Glomerular endothelial cell (primary cell): ENCODE measurements at places on chromosomes 12 and 14. TPM values are rescaled to one million over a fixed set of nuclear protein-coding genes. Genes with fewer than 3 reads are reported as not detected.

GRCh38 chr12:54299515-54300224 is 1.1 kb downstream of the NFE2 start:
- DNase-seq, result no peak

GRCh38 chr14:91399868-91400640 is 17.6 kb downstream of the CCDC88C start:
- DNase-seq, result no peak

DNA sequence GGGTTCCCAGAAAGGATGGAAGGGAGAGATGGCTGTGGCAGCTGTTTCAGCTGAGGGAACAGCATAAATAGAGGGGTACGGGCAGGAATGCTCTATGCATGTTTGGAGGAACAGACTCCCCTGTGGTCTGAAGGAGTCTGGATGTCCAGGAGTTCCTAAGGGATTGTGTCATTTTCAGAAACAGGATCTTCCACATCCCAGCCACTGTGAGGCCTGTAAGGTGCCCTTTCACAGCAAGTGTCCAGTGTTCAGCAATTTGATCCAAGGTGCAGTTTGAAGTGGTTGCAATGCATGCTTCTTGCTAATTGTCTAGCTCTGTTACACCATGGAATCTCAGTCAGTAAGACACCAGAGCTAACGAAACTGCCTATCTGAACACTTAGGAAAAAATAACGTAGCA is 46.7 kb upstream of the TCL1A start:
- DNase-seq, result no peak

DNA sequence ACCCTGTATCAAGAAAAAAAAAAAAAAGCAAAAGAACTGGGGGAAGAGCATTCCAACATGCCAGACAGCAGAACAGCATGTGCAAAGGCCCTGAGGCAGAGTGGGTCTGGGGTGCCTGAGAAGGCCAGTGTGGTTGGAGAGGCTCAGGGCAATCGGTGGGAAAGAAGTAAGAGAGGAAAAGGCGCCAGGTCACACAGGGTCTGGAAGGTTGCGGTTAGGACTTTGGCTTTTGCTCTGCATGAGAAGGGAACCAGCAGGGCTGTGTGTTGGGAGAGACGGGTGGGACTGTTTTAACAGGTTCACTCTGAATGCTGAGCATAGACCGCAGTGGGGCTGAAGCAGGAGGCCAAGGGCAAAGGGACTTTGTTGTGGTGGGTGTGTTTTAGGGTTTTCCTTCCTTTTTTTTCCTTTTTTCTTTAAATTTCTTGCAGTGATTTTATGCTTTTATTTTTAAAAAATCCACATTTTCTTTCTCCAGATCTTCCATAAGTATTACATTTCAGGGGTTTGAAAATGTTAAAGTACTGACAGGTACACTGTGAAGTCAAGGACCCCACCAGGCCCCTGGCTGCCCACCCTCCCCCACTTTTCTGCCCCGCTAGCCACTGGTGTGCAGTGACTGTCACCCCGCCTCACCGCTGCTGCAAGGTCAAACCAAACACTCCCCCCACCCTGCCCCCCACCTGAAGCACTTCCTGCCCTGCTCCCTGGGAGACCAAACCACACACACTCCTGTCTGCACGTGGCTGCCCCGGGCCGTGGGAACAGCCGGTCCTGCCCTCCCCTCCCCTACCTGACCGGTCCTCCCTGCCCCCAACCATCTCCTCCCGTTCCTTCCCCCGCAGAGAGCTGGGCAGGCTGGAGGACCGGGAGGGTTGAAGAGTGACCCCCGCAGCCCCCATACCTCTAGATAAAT is 30.0 kb downstream of the DTX1 start:
- DNase-seq, result no peak

DNA sequence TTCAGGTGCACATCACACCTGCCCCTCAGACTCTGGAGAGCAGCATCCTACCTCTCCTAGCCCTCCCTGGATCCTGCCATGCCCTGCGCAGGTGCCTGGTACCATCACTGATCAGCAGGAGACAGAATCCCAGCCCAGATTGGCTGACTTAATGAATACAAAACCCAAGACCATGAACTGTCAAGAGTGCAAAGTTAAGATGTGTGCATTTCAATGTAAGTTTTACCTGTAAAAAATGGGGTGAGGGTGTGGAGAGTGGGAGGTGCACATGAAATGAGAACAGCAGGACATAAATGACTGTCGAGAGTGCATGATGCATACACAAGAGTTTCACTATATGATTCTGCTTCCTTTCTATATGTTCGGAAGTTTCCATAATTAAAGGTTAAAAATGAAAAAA is 57.9 kb upstream of the GPR68 start:
- DNase-seq, result no peak

GRCh38 chr14:71166180-71166837 is 259.1 kb downstream of the PCNX1 start:
- peak; percentile 18 for DNase-seq

- DNase-seq, result no peak
Measured at GRCh38 chr14:61568572-61569011, 126.7 kb upstream of the HIF1A start.

DNA sequence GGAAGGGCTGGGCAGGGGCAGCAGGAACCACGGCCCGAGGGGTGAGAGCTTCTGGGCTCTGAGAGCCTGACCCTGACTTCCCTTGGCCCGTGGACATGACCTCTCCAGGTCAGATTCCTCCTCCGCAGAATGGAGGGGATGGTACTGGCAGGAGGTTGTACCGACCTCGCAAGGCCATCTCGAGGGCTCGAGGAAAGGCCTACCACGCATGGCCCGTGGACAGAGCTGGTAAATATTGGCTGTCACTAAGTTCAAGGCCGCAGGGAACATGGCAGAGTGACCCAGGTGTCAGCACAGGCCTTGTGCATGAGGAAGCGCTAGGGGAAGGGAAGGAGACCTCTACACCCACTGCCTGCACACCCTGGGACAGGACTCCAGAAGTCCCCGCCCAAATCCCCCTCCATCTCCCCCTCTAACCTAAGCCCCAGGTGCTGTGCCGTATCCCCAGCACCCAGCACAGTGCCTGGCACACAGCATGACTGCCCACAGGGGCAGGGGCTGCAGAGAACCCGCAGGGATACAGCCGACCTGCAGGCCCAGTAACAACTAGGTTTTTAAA is 54.9 kb upstream of the PPP2R5C start:
- no peak for DNase-seq

DNA sequence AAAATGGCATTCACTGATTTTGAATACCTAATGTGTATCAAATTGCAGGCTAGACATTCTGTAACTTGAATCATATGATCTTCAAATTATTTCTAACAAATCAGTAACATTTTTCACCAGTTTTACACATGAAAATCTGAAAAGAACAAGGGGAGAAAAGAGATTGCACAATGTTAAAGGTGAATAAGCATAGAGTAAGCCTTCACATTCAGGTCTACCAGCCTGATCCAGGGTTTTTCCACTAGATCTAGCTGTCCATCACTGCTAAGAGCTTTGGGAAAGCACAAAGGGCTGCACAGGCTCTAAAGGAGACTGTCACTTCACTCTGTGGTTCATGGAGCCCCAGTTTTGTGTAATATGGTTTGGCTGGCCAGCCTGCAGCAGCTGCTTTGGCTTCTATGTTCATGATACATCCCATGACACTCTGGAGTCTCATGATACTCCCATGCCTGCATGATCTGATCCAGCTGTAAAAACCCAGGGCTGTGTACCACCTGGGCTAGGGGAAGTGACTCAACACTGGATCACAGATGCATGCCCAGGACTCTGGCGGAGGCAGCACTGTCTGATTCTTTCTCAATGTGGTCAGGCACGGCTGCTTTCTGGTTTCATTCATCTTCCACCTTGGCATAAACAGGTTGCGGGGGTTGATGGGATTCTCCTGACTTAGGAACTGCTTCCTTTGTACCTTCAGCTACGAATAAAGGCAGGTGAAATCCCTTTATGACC is 859.7 kb downstream of the GALC start:
- no peak for DNase-seq

GRCh38 chr12:3078086-3078820 is 1.1 kb downstream of the TSPAN9 start:
- no peak for DNase-seq

GRCh38 chr12:120261951-120262851 is 3.3 kb downstream of the PXN start:
- DNase-seq, result no peak

DNA sequence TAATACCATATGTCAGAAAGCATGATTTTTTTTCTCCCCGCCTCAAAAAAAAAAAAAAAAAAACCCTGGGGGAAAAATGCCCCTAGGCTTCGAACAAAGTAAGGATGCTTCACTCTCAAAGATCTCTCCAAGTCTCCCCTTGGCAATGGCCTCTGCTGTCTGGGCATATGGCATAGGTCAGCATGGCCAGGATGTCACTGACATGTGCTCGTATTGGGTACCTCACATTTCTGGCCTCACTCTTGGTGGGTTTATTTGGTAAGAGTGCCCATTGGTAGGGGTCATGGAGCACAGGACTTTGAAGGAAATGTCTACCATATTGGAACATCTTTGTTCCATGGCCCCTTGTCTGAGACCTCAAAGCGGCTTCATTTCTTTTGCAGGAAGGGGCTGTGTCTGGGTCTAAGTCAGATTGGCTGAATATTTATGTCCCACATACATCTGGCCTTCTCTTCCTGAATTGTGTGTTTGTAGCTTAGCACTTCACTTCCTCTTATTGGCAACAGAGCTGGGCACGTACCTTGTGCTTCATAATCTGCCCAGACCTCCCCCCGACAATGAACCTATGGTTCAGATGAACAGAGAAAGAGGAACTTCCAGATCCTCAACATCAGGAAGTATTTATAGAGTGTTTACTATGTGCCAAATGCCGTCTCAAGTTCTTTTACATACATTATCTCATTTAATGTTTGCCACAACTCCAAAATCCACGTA is 36.3 kb upstream of the OAS1 start:
- no peak for DNase-seq

DNA sequence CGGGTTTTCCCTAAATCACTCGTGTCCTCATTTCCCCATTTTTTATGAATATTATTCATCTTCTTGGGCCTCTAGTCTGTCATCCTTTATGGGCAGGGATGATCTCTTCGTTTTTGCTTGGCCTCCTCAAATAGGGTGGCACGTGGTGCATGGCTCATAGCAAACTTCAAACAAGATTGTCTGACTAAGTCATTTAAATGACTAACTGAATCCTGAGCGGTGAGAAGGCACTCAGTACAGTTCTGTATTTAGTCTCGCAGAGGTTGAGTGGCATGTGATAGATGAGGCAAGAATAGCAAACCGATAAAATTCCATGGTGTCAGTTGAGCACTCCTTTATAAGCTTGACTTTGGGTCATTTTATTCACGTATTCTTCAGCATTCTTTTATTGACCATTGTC is 5.7 kb upstream of the JDP2 start:
- DNase-seq, result no peak

GRCh38 chr12:93743229-93743998 is 66.2 kb downstream of the CRADD start:
- no peak for DNase-seq

The FOXM1 gene
- total RNA-seq, result 7.3 and 17.6 TPM in 2 replicates

The HCAR2 gene
- not detected in 2 replicates for total RNA-seq

The PRB2 gene
- total RNA-seq, result not detected in 2 replicates
